NCI-H1417 (cell line): ENCODE measurements at places on chromosomes 5 and 9.

- DNase-seq, result no peak
These were observed 16.5 kb downstream of the DNAJA1 start for GRCh38 chr9:33041432-33042188.

GRCh38 chr9:91726406-91727100 lies 223.5 kb downstream of the ROR2 start:
- DNase-seq, result no peak

DNA sequence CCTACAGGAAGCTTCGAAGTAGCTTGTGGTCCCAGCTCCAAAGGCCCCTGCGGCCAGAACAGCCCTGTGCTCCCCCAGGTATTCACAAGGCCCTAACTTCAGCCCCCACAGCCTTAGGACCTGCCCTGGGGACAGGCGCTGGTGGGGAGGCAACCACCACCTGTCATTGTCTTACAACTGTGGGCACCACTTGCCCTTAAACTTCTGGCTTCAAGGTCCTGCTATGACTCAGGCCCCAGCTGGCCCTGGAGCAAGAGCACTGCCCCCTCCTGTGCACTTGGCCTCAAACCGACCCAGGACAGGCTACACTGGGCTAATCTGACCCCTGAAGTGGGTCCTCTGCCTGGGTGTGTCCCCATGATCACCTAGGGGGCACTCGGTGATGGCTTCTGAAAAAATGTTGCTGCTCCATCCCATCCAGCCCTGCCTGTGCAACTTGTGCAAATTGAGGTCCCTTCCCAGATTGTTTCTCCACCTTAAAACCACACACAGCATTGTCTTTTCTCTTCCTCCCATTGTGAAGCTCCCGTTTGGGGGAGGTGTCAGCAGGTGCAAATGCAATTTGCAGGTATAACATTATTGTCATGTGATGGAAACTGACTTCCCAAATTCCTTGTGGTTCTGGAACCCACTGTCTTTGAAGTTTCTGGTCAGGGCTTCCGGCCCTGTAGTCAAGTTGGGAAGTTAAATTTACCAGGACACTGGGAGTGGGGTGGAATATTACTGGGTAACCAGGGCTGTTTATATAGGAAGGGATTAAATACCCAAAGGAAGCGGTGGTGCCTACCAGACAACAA lies 1.1 kb upstream of the PROB1 start:
- DNase-seq, result no peak

DNA sequence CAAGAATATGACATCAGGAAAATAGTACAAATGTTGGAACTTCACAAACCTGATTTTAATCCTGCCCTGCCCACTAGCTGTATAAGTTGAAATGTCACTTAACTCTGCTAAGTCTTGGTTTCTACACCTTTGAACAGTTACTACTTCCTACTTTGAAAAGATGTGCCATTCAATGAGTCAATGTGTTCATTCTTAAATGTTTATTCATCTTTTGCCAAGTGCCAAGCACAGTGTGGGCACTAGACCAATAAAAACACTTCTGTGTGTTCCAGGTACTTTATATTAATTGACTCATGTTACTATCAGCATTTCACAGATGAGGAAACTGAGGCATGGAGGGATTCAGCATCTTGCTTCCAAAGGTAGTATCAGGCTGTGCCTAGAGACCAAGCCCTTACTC lies 12.8 kb downstream of the PDCL start:
- no peak for DNase-seq

GRCh38 chr5:73812457-73812856 lies 186.5 kb downstream of the ARHGEF28 start:
- no peak for DNase-seq

DNA sequence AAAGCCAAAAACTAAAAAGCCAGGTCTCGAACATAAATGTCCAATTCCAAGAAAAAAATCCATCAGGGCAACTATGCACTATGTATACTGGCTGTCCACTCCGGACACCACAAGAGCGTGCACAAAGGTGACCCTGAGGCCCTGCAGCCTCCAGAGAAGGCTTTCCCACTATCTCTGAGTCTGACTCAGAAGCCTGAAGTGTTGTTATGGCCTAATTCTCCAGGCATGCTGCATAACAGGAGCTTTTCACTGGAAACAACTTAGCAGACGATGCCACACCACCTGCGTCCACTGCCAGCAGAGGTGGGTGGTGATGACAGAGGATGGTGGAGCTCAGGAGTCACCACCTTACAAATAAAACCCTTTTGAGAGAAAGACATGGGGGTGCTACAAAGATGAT lies 63.7 kb downstream of the HABP4 start:
- no peak for DNase-seq

DNA sequence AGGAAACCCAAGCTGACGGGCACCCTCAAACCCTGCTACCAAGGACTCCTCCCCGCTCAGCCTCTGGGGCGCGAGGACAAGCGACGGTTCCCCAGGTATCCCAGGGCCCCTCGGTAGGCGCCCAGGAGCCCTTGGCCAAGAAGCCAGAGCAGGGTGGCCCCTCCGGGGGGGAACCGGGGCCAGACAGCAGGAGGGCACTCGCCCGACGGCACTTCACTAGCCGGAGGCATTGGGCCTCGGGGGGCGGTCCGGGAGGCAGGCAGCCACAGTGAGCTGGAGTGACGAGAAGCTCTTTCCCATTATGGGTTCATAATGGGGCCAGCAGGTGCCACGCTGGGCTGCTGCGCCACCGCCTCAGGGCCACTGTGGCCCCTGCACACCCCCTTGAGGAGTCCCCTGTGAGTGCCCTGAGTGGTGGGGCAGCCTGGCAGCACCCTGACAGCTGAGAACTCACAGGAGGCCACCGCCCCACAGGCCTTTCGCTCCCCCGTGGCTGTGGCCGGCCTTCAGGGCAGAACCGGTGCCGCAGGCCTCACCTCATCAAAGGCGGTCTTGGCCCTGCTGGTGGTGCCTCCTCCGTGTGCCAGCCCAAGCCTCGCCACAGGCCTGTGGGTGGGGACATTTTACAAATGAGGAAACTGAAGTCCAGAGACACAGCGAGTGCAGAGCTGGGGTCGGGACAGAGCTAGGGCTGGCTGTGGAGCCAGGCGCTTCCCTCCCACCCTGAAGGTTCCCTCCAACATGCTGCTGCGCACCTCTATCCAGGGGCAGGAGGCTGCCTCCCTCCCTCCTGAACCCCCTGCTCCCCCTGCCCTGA lies 68.7 kb downstream of the PSMB7 start:
- DNase-seq, result no peak

DNA sequence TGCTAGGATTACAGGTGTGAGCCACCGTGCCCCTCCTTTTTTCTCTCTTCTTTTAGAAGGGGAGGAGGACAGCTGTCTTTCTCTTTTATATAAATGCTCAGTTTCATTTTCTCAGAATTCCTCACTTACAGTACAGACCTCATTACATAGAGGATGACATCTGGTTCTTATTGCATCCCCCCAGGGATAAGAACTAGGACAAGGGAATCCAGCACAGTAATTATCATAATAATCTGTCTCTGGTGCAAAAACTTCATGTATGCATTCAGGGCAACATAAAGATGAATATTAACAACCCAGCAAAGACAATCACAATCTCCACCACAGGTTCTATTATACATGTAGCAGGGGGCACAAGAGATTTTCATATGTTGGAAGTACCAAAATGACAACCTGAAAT lies 5.1 kb downstream of the SPZ1 start:
- no peak for DNase-seq

GRCh38 chr5:31981361-31981945 lies 192.7 kb downstream of the GOLPH3 start:
- DNase-seq, result no peak
